ENCODE measurements at places on chromosomes 5 and 9. TPM values are rescaled to one million over a fixed set of nuclear protein-coding genes. Genes with fewer than 3 reads are reported as not detected.

Gene ATP10B
- not detected for total RNA-seq

Gene LCN10
- 10.6 TPM for total RNA-seq

Gene ZBTB34
- 5.3 TPM for total RNA-seq

Gene ZNF79
- 7.4 TPM for total RNA-seq

Gene C9orf50
- total RNA-seq: not detected

Gene OR1J2
- total RNA-seq: not detected

Gene FAT2
- total RNA-seq: not detected

Gene REEP2
- 6.3 TPM for total RNA-seq

DNA sequence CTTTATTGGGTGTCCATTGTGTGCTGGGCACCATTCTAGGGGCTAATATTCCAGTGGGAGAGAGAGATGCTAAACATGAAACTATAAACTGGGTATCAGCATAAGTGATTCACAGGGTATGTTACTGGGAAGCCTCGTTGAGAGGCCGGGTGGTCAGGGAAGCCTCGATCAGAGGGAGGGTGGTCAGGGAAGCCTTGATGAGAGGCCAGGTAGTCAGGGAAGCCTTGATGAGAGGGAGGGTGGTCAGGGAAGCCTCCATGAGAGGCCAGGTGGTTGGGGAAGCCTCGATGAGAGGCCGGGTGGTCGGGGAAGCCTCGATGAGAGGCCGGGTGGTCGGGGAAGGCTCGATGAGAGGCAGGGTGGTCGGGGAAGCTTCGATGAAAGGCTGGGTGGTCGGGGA lies 8.9 kb upstream of the PLEKHG4B start:
- DNase-seq: no peak

DNA sequence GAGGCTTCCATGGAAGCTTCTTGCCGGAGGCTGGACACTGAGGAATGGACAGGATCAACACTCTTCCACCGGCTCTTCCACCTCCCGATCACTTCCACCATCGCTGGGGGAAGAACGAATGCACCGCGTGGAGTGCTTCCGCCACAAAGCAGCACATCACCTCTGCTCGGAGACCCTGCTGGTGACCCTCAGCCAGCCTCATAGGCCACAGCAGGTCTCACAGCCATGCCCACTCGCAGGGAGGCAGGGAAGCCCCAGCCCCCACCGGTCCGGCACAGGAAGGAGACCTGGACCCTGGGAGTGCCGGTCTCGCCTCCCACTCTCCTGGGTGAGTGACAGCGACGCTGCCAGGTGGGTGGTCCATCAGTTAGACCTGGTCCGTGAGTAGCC lies 4.7 kb downstream of the MRPL36 start:
- DNase-seq: no peak

GRCh38 chr5:125413496-125414274 lies 667.2 kb upstream of the ZNF608 start:
- DNase-seq: no peak

- DNase-seq: peak; percentile 79
These were observed 754 bp downstream of the VDAC1 start for GRCh38 chr5:134003817-134004625.

GRCh38 chr5:144684899-144685298 lies 514.2 kb downstream of the KCTD16 start:
- DNase-seq: no peak

GRCh38 chr9:104992659-104993058 lies 64.7 kb upstream of the ABCA1 start:
- no peak for DNase-seq

GRCh38 chr9:127229691-127230417 lies 34.7 kb upstream of the GARNL3 start:
- no peak for DNase-seq

DNA sequence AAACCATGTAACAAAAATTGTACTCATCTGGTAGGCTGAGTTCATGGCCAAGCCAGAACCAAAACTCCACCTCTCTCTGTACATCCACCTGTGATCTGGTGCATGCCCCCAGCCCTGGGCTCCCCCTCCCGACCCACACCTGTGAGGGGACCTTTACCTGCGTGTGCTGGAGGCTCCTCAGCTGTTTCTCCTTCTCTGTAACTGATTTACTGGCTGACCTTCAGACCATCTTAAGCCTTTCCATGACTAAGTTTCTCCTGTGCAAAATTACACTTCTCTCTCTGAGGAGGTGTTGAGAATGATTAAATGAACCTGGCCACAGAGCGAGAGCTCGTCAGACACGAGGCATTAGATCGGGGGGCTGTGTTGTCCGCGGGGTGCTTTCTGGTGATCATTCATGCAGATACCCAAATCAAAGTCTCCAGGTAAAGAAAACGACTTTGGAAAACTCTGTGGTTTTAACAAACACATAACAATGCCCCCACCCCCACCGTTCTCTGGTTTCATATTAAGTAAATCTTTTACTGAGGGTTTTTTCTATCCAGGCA lies 136.4 kb downstream of the SEMA5A start:
- no peak for DNase-seq

GRCh38 chr9:33437205-33437604 lies 10.2 kb downstream of the AQP3 start:
- DNase-seq: no peak

DNA sequence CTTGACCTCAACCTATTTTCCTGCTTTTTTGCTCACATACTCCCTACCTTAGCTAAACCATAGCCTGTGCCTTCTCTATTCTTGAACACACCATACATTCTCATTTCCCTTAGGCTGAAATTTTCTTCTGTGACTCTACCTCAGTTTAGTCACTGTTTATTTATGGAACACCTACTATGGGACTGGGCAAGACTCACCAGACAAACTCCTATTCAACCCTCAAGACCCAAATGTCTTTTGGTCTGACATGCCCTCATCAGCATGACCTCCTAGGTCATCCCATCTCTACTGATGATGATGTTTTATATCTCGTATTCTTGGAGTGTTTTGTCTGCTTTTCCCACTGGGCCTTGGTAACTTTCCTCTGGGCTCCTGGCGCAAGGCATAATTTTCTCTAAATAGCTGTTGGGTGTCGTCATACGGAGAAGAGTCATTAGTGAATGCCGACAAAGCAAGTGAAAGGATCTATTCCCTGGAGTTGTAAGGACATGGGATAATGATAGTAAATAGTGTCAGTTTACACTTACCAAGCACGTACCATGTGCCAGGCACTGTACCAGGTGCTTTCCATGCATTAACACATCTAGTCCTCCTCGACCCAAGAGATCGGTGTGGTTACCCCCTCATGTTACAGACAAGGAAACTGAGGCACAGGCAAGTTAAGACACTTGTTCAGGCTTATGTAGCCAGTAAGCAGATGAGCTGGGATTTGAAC lies 22.4 kb upstream of the PITX1 start:
- no peak for DNase-seq

DNA sequence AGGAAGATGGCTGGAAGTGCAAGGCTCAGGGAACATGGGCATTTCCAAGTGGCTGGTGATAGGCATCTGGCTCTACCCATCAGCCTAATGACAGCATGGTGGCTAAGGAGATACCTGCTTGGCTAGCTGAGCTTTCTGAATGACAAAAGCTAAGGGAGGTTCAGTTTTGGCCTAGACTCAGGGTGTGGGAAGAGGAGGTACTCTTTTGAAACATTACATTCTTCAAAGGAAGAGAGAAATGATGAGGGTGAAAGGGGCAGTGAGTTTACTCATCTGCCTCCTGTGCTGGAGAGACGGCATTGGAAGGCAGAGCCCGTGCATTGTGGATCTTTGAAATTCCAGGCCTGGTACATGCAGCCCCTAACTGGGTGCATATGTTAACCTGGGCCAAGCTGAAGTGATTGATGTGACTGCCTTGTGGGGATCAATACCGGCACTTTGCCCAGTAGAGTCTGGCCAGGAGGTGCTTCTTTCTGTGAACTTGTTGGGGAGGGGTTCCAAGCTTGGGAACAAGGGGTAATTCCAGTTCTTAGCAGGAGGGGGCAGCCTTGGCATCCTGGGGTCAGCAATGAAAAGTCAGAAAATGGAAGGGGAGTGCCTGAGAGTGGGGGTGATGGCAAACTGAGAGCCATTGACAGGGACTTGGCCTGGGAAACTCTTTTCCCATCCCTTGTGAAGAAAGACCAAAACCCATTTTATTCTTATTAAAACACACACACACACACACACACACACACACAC lies 108.6 kb downstream of the ACER2 start:
- DNase-seq: no peak

DNA sequence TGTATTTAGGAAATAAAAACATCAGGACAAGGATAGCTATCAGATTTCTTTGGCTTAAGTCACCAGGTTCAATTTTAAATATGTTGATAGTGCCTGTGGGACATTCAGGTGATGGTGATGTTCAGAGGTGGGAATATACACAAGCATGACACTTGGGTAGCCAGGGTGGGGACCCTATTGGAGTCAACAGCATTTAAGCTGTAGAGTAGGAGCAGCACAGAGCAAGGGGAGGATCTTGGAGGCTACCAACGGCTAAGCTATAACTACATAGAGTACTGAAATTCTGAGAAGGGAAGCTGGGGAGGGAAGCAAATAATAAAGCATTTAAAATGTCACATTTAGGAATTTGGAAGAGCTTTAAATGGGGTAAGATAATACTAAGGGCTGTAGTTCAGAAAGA lies 177.7 kb downstream of the CPLANE1 start:
- no peak for DNase-seq

GRCh38 chr5:165130656-165131055 lies 1625.2 kb downstream of the MAT2B start:
- no peak for DNase-seq

- no peak for DNase-seq
These were observed 36.2 kb upstream of the ANKRD55 start for GRCh38 chr5:56269216-56269927.

DNA sequence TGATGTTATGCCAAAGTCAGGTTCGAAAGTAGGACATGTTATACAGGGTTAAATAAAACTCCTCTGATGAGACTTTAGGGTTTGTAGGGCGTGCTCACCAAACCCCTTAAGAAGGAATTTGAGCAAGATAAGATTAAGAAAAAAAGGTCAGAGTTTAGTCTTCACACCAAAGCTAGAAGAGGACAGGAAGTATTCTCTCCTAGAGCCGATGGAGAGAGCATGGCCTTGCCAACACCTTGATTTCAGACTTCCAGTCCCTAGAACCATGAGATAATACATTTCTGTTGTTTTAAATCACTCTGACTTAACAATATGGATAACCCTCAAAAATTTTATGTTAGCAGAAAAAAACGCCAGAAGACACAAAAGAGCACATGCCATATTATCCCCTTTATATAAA lies 16.3 kb upstream of the PLCXD3 start:
- no peak for DNase-seq

DNA sequence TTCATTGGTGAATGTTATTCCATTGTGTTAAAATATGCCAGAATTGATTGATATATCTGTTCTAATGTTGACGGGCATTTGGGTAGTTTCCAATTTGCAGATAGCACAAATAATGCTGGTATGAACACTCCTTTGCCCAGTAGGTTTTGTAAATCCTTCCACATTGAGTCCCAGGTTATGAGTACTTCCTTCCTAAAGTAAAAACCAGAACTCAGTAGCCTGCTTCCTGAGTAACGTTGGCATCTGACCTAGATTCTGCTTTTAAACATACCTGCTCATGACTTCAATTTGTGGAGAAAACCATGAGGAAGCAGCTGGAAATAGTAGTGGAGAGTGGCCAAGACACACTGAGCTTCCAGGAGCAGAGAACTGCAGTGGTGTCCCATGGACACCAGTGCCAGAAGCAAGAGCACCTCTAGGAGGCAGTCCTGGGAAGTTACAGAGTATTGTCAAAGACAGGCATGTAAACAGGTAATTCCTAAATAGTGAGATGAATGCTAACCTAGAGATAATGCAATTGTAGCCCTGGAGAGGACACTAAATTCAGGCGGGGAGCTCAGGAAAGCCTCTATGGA lies 24.3 kb upstream of the RASGRF2 start:
- DNase-seq: no peak

DNA sequence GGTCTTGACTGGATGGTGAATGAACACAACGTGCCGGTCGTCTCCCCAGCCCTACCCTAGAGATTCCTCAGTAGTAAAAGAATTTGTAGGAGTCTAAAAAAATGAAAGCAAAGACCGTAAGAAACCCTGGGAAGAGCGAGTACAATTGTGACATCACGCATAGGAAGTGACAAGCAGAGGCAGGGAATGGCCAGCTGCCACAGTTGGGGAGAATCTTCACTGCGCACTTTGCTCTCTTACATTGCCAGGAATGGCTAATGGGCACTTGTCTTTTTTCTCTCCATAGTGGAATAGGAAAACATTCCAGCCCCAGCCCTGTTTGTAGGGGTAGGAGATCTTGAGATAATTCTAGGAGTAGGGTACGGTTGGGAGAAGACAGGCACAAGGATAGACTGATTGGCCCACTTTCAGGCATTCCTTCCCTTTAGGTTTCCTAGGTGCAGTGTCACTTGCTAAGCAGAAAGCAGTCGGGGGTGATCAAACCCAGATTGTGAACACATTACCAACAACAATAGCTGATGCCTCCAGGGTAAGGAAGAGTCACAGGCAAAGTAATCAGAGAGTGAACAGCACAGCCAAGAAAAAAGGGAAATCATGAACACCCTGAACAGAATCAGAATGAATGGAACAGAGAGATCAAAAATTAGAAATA lies 302.7 kb downstream of the MAN2A1 start:
- no peak for DNase-seq

- no peak for DNase-seq
These were observed 342.6 kb upstream of the CDH6 start for GRCh38 chr5:30850866-30851265.

DNA sequence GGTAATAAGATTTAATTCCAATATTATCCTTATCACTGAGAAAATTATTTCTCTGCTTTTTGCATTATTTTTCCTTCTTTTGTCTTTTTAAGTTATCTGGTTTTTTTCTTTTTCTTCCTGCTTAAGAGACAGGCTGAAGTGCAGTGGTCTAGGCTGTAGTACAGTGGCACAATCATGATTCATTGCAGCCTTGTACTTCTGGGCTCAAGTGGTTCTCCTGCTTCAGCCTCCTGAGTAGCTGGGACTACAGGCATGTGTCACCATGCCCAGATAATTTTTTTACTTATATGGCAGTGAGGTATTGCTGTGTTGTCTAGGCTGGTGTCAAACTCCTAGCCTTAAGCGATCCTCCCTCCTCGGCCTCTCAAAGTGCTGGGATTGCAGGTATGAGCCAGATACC lies 93.9 kb downstream of the SLC44A1 start:
- no peak for DNase-seq

DNA sequence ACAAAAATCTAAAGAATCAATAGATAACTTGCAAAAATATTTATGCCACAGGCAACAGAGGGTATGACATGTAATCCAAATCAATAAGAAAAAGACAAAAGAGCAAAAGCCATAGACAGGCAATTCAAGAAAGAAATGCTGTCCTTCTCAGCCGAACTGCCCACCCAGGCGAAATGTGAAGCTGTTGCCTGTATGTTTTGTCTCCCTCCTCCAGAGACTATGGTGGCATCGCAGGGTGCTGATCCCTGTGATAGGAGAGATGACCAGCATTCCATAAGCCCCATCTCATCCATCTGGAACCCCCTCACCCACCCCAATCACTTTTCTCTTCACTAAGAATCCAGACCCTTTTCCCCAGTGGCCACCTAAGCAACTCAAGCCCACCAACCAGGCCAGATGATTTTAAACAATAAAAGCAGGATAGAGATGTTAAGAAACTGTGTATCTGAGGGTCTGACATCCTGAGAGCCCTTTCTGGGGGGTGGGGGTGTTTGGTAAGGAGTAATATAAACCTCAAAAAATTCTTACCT lies 5.3 kb upstream of the ACSL6 start:
- no peak for DNase-seq

Measured in left ventricle myocardium superior (tissue), 1 donor.